ENCODE measurements at places on chromosomes 13 and 19.

- no peak overlapping the region for H3K4me3 ChIP-seq
- peaks cover 2% of the 10 kb centered on the region for H3K4me1 ChIP-seq
- no peak for DNase-seq
- no peaks in the 10 kb centered on the region for H3K36me3 ChIP-seq
- no peak overlapping the region for H3K27ac ChIP-seq
- H3K27me3 ChIP-seq = peaks cover 34% of the 10 kb centered on the region
These were observed 325.1 kb downstream of the DCT start for GRCh38 chr13:94154367-94154766.

DNA sequence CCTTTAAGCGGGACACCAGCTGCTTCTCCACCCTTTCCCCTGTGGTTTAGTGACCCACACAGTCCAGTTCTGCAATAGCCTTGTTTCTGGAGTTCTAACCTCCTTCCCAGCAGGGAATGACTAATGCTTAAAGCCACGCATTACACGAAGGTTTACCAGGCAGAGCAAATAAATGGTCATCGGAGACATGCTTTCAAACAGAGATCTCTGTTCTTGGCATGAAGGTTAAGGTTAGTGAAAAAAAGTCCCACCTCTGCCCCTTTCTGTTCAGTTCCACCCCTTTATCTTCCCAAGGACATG, 25.3 kb upstream of the MEDAG start:
- no peak overlapping the region for H3K4me3 ChIP-seq
- H3K4me1 ChIP-seq = peaks cover 3% of the 10 kb centered on the region
- DNase-seq = no peak
- peaks cover 28% of the 10 kb centered on the region for H3K27me3 ChIP-seq
- no peaks in the 10 kb centered on the region for H3K36me3 ChIP-seq
- H3K27ac ChIP-seq = no peak overlapping the region

GRCh38 chr19:10144361-10144760, 24.7 kb upstream of the EIF3G start:
- peaks cover 26% of the 10 kb centered on the region for H3K4me1 ChIP-seq
- peaks cover 71% of the 10 kb centered on the region for H3K36me3 ChIP-seq
- H3K27me3 ChIP-seq = no peaks in the 10 kb centered on the region
- DNase-seq = no peak
- no peak overlapping the region for H3K4me3 ChIP-seq

GRCh38 chr19:30604657-30605056, 232.5 kb downstream of the ZNF536 start:
- peaks cover 2% of the 10 kb centered on the region for H3K36me3 ChIP-seq
- DNase-seq = no peak
- no peak overlapping the region for H3K4me3 ChIP-seq
- H3K27me3 ChIP-seq = no peaks in the 10 kb centered on the region
- no peak overlapping the region for H3K27ac ChIP-seq

DNA sequence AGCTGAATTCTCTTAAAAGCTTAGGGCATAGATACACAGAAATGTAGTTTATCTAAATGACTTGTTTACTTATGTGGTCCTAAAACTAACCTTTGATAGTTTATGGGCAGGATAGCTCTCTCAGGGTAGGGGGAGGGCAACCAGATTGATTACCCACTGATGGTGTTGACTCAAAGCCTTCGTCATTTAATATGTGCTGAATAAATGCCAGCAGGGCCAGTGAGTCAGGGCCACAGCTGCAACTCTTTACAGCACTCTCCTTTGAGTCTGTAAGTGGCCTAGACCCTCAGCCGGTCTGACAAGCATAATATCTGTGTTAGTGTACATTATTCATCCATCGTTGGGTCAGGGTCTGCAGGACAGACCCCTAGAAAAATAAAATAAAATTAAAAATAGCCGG, 128.5 kb downstream of the ZNF675 start:
- DNase-seq = no peak
- H3K4me1 ChIP-seq = no peaks in the 10 kb centered on the region
- no peaks in the 10 kb centered on the region for H3K27me3 ChIP-seq
- H3K4me3 ChIP-seq = no peak overlapping the region
- H3K36me3 ChIP-seq = no peaks in the 10 kb centered on the region
- no peak overlapping the region for H3K27ac ChIP-seq

GRCh38 chr19:18477042-18477779, 39.3 kb upstream of the ISYNA1 start:
- H3K36me3 ChIP-seq = peaks cover 78% of the 10 kb centered on the region
- H3K4me1 ChIP-seq = peaks cover 76% of the 10 kb centered on the region
- H3K4me3 ChIP-seq = peak overlapping the region; percentile 90
- peak; percentile 29 for DNase-seq
- H3K27me3 ChIP-seq = no peaks in the 10 kb centered on the region

GRCh38 chr13:111061358-111062045, 53.6 kb upstream of the ARHGEF7 start:
- no peak overlapping the region for H3K4me3 ChIP-seq
- no peaks in the 10 kb centered on the region for H3K36me3 ChIP-seq
- no peak overlapping the region for H3K27ac ChIP-seq
- no peak for DNase-seq

DNA sequence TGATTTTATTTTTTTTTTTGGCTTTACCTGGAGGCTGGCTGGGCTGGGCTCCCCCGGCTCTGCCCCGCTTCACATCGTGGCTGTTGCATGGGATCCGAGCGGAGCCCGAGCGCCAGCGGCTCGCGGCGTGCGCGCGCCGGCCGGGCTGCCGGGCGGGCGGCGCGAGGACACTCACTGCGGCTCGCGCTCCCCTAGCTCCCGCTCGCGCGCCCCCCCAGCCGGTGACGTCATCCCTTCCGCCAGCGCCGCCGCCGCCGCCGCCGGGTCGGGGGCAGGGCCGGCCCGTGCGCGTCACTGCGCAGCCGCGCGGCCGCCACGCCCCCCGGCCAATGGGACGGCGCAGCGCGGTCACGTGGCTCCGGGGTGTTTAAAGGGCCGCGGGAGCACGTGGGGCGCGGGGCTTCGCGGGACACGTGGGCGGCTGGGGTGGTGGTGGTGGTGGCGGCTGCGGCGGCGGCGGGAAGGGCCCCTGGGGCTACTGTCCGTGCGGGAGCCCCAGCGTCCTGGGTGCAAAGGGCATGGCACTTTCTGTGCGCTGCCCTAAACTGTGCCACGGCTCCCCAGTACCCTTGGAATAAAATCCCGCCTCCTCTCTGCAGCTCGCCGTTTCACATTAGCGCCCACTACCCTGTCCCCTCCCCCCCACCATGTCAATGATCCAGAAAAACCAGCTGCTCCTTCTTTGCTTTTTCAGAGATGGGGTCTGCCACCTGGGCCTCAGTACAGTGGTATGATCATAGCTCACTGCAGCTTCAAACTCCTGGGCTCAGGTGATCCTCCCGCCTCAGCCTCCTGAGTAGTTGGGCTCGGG, at the start of gene PTPRS:
TSS of gene PTPRS (minus strand) at position 176 of the 811 bp plus-strand sequence. CDS start 54,672 bp downstream, outside the sequence.
- H3K36me3 ChIP-seq = peaks cover 2% of the 10 kb centered on the region
- no peak within 1 kb of the TSS for H3K27ac ChIP-seq
- peaks cover 43% of the 10 kb centered on the region for H3K27me3 ChIP-seq
- peak; percentile 42 for DNase-seq
- peak within 1 kb of the TSS; percentile 72 for H3K4me3 ChIP-seq
- peaks cover 8% of the 10 kb centered on the region for H3K4me1 ChIP-seq

GRCh38 chr13:72504131-72504841, 223.1 kb downstream of the MZT1 start:
- H3K27ac ChIP-seq = no peak overlapping the region
- DNase-seq = no peak

DNA sequence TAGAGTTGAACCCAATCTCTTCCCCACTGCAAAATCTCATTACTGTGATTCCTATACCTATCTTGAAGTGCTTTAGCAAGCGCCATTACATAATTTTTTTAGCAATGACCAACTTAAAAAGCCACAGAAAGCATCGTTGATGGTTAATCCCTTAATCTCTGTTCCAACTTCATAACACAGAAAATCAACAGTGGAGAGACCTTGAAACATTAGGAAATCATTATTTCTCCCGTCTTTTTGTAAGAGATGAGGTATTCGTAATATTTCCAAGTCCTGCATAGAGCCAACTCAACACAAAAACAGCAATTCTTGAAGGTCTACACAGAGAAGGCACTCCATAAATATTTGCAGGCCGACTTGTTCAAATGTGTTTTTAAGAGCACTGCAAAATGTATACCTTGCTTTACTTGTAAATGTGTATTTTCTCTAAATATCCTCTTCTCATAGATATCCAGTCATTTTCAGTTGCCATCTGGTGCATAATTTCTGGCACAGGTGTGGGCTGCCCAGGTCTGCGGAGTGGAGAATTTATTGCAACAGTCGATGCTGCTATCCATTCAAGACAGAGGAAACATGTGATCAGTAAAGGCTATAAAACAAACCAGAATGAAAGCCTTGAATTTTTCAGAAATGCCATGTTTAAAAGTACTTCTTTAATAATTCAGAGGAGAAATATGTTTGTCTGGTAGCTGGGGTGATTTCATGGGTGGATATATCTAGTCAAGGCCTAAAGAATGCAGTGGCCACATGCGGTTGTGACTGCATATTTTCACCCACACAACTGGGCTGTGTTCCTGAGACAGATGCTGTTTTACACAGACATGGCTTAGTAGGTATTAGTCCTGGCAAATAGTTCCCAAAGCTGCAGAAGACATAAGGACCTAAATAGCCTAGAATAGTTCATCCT, 234.3 kb upstream of the STARD13 start:
- DNase-seq = no peak
- no peak overlapping the region for H3K27ac ChIP-seq
- H3K4me1 ChIP-seq = no peaks in the 10 kb centered on the region
- H3K4me3 ChIP-seq = no peak overlapping the region
- peaks cover under 1% of the 10 kb centered on the region for H3K27me3 ChIP-seq
- H3K36me3 ChIP-seq = no peaks in the 10 kb centered on the region

- DNase-seq = no peak
- peaks cover 50% of the 10 kb centered on the region for H3K4me1 ChIP-seq
- peaks cover 23% of the 10 kb centered on the region for H3K36me3 ChIP-seq
- H3K27me3 ChIP-seq = no peaks in the 10 kb centered on the region
- peak overlapping the region; percentile 65 for H3K27ac ChIP-seq
These were observed 6.7 kb downstream of the TM9SF2 start for GRCh38 chr13:99507986-99508385.

GRCh38 chr13:33730147-33730546, 87.8 kb upstream of the RFC3 start:
- H3K4me3 ChIP-seq = no peak overlapping the region
- no peak overlapping the region for H3K27ac ChIP-seq
- no peak for DNase-seq

- H3K27ac ChIP-seq = no peak overlapping the region
- no peak overlapping the region for H3K4me3 ChIP-seq
- no peaks in the 10 kb centered on the region for H3K36me3 ChIP-seq
- peaks cover 7% of the 10 kb centered on the region for H3K27me3 ChIP-seq
- peaks cover 4% of the 10 kb centered on the region for H3K4me1 ChIP-seq
These were observed 38.7 kb downstream of the NFIX start for GRCh38 chr19:13033819-13034611.

GRCh38 chr13:45196096-45196495, 4.7 kb downstream of the KCTD4 start:
- peaks cover 5% of the 10 kb centered on the region for H3K4me1 ChIP-seq
- H3K27ac ChIP-seq = no peak overlapping the region
- H3K36me3 ChIP-seq = peaks cover 8% of the 10 kb centered on the region

DNA sequence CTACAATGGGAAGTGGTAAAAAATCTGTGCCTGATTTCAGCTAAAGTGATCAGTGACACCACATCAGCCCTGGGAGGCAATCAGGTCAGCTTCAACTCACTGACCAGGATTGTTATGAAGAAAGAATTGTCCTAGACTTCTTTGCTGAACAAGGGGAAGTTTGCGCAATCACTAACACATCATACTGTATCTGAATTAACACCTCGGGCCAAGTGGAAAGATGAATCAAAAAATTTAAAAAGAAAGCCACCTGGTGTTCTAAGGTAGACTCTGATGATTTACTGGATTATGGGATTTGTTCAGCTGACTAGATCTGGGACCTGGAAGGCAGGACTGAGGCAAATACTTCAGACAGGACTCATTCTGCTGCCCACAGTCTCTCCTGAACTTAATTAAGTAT, 161.8 kb downstream of the DIAPH3 start:
- no peak overlapping the region for H3K4me3 ChIP-seq
- H3K27ac ChIP-seq = no peak overlapping the region
- H3K4me1 ChIP-seq = no peaks in the 10 kb centered on the region

Measured in effector memory CD8-positive, alpha-beta T cell (primary cell).